ENCODE measurements at places on chromosomes 11 and 22. TPM values are rescaled to one million over a fixed set of nuclear protein-coding genes. Genes with fewer than 3 reads are reported as not detected.

DGAT2 gene
- 6.2 TPM for total RNA-seq

ART1 gene
- 3.3 TPM for total RNA-seq

TMEM45B gene
- total RNA-seq = 17.3 TPM

KCNC1 gene
- total RNA-seq = 0.41 TPM
